GM23338 (cell line): ENCODE measurements at places on chromosomes 11 and 22. TPM values are rescaled to one million over a fixed set of nuclear protein-coding genes. Genes with fewer than 3 reads are reported as not detected.

- DNase-seq = peak; percentile 75
Observed at GRCh38 chr22:29480512-29481264, 670 bp downstream of the NEFH start.

- no peak for DNase-seq
Observed at GRCh38 chr22:20625270-20625669, 117.9 kb downstream of the MED15 start.

DNA sequence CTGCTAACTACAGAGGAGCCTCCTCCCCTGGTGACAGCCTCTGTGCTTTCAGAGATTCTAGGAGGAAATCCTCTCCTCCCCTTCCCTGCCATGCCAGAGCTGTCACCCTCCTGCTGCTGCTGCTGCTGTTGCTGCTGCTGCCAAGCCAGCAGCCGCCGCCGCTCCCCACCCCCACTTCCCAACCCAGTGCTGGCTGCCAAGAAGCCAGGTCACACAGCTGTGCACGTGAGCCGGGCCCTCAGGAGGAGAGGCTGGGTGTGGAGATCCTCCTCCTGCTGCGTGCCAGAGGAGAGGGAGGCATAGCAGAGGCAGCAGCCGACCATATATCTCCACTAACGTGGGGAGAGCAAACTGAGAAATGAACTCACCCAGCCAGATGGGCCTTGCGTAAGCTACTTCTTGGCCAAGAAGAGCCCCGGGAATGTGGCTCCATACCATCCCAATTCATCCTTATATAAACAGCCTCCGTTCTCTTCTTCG is 12.4 kb downstream of the CRY2 start:
- peak; percentile 41 for DNase-seq

The HORMAD2 gene
- total RNA-seq = not detected in 2 replicates

GRCh38 chr22:37224757-37225420 is 12.6 kb upstream of the SSTR3 start:
- DNase-seq = no peak

The NLRP14 gene
- total RNA-seq = 0.10 TPM in 1 of 2 replicates, not detected in the other

The DDX17 gene
- 452 and 603 TPM in 2 replicates for total RNA-seq

DNA sequence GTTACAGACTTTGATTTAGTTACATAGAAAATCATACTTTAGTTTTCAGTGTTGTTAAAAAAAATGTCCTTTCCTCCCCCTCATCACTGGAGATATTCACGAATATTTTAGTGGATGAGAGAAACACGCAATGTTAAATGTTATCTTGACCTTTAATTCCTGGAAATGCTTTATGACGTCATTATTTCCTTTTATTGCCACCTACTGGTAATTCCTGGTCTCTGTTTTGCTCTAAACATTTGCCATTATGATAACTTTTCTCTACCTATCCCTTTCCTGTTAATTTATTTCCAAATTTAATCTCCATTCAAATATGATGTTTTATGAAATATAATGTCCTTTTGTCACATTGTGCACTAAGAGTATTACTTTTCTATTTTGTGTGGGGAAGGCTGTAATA is 770.6 kb downstream of the FAM181B start:
- DNase-seq = peak; percentile 41

DNA sequence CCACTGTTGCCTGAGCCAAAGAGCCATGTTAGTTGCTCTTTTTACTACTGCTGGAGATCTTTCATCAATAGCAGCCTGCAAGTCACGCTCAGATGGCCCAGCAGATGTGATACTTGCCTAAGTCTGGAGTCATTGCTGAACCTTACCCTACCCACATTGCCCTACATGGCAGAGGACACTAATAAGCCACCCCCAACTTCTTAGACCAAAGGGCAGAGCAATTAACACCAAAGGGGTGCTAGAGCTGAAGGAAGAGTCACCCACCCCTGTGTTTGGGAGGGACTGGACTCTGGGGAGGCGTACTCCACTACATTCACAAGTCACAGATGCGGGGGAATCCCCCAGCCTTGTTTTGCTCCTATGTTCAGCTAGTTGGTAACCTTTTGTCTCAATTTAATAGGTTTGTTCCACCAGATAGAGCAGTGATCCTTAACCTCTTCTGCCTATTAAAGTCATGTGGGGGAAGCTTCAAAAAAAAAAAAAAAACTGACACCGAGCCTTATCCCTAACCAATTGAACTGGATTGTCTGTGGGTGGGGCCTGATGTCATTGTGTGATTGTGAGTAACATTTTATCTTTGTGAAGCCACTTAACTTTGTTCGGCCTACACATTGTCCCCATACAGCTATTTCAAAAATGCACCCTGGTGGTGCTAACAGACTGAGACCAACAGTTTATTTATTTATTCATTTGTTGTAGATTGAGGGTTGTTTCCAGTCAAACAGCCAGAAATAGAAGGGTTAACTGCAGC is 13.1 kb downstream of the ADM start:
- no peak for DNase-seq

DNA sequence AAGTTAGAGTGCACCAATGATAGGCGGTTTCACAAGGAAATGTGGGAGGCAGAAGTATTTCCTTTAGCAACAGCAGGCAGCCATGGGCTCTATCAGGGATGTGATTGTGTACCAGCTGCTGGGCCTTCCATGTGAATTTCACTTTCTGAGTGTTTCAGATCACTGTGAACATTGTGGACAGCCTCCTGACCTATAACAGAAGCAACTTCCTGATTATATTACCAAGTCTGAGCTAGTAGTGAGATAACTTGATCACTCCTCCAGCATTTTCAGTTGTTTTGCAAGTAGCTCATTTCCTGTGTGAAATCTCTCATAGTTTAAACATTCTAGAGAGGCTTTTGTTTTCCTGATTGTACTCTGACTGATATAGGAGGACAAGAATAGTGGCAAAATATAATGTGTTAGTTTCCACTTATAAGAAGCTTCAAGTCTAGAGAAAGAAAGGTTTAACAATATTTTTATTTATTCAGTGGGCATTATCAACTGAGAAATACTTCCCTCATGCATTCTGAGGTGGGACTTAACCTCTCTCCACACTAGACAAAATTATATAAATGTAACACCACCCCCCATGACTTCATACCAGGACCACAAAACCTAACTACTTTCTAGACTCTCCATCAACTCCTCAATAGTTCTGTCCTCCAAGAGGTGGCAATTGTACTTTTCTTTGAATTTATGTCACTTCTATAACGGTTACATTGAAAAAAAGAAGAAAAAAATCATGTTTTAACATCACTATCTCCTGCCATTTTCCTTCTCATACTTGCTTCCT is 184.2 kb upstream of the LUZP2 start:
- DNase-seq = no peak

The SERPING1 gene
- total RNA-seq = 40.8 and 42.3 TPM in 2 replicates

- DNase-seq = no peak
Observed at GRCh38 chr11:73001615-73002014, 140.5 kb downstream of the FCHSD2 start.

DNA sequence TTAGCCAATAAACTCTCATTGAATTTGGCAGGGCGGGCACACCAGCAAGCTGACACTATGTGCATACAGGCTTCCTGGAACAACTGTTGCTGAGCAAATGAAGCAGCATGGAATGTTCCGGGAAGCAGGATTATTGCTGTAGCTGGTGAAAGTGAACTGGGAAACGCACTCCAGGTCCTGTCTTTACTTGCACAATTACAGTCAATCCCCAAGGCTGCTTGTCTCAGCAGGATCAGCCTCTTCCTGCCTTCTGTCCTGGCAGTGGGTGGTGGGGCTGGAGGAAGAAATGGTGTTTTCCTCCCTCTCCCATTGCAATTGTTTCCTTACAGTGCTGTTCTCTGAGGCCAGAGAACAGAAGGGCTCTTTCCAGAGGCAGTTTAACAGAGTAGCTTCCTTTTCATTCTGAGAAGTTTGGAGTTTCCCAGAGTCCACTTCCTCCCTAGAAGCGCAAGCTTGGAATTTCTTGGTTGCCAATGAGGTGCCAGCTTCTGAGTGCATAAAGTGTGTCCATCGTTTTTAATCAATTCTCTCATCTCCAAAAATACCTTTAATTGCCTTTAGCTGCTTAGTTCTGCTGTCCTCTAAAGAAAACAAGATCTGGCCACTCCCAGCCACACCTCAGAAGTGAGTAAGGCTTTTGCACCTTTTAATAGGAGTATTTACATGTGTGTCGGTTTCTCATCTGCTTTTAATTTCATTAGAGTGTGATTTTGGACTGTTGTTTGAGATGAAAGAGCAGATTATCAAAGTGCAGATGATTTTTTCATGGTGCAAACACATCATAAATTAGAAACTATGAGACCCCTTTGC is 19.9 kb downstream of the CD44 start:
- no peak for DNase-seq

- DNase-seq = no peak
Observed at GRCh38 chr11:101553891-101554292, 29.9 kb downstream of the TRPC6 start.

GRCh38 chr11:60634126-60634525 is 65.3 kb upstream of the MS4A8 start:
- peak; percentile 74 for DNase-seq

The GP1BB gene
- total RNA-seq = 1.3 TPM in 1 of 2 replicates, not detected in the other
